CD4-positive, alpha-beta T cell treated with Interleukin-6 for 4 hours (primary cell): ENCODE measurements at places on chromosomes 2 and 18.

DNA sequence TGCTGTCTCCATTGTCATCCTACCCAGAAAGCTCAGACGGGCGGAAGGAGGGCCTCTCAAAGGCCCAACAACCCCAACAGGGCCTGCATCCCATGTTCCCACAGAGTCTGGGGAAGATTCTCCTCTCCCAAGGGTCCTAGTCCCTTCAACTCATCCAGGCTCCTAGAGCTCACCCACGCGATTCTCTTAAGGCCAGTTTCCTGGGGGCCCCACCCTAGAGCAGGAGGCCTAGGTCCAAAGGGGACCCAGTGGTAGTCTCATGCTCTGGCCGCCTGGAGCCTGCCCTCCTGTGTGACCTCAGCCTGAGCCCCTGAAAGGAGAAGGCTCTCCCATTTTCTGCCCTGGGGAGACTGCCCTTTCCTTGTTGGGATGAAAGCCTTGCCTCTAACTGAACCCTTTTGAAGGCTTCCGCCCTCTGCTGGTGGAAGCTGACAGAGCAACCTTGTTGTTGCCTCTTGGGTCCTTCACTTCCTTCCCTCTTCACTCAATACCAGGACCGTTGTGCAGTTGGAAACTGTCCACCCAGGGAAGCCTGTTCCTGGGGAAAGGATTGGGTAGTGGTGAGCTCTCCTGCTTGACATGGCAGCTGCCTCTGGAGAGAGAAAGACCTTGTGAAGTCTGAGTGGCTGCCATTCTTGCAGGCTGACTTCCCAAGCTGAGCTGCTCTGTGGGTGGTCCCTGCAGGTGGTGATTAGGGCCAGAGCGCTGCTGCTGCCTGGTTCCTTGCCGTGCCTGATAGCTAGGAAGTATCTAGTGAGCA, 86.0 kb upstream of the ALPP start:
- DNase-seq: peak; percentile 60

GRCh38 chr2:235605312-235606003, 111.6 kb downstream of the AGAP1 start:
- DNase-seq: peak; percentile 12

DNA sequence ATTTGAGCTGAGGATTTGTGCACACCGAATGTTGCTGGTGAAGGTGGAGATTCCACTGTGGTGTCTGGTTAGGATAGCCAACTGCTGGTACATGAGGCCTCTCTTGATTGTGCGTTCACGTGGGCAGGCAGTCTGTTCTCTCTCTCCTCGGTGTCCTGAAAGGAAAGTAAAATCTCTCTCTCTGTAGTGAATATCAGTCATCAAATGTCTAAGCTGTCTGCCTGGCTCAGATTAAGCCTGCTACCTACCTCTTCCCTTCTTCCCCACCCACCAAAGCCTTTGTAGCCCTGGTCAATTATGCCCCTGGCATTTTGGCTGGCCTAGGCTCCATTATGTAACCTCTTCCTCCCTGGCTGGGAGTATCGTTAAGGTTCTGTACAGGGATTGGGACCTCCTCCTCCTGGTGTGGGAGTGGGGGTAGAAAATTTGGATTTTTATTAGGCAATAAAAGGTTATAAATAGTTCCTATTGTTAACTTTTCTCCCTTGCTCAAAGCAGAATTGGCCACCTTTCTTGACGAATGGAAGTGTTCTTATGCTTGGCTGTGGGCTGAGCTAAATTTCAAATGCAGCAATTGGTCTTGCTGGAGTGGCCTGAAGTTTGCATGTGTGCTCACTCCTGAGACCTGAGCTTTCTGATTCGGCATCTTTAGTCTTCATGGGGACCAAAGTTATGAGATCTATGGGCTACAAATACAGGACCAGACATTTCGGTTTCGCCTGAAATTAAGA, 148.8 kb downstream of the WDSUB1 start:
- DNase-seq: no peak

- DNase-seq: no peak
Measured at GRCh38 chr2:205273627-205274026, 408.7 kb upstream of the NRP2 start.

DNA sequence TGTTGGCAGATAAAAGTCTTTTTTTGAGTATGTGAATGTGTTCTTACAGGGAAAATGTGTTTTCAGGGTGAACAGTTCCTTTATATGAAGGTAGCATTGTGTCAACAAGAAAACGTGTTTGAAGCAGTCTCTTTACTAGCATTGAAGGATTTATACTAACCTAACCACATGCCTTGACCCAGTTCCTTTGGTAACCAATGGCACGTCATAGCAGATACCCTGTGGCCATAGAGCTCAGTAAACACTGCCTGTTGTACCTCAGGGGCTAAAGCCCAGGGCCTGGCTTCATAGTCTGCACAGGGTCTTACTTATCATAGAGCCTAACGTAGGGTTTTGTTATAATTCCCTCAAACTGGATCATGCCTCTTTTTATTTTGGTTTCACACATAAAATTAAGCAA, 32.1 kb upstream of the NFU1 start:
- DNase-seq: no peak

- DNase-seq: no peak
Measured at GRCh38 chr2:32847734-32848133, 99.0 kb upstream of the LTBP1 start.

DNA sequence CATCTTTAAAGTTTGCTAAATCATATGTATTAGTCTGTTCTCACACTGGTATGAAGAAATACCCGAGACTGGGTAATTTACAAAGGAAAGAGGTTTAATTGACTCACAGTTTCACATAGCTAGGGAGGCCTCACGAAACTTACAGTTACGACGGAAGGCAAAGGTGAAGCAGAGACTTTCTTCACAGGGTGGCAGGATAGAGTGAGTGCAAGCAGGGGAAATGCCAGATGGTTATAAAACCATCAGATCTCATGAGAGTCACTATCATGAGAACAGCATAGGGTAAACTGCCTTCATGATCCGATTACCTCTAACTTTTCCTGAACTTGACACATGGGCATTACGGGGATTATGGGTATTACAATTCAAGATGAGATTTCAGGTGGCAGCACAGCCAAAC, 1075.2 kb upstream of the NRXN1 start:
- no peak for DNase-seq

- no peak for DNase-seq
Measured at GRCh38 chr2:2755990-2756389, 424.9 kb upstream of the MYT1L start.

GRCh38 chr2:135744760-135745314, 3.2 kb downstream of the UBXN4 start:
- DNase-seq: peak; percentile 9

GRCh38 chr18:38551881-38552280, 986.3 kb upstream of the CELF4 start:
- DNase-seq: no peak

GRCh38 chr18:4524096-4524495, 69.0 kb upstream of the DLGAP1 start:
- no peak for DNase-seq

GRCh38 chr18:64712035-64712434, 563.1 kb upstream of the LINC00305 start:
- no peak for DNase-seq

- no peak for DNase-seq
Measured at GRCh38 chr2:148981324-148981723, 57.2 kb upstream of the LYPD6B start.

DNA sequence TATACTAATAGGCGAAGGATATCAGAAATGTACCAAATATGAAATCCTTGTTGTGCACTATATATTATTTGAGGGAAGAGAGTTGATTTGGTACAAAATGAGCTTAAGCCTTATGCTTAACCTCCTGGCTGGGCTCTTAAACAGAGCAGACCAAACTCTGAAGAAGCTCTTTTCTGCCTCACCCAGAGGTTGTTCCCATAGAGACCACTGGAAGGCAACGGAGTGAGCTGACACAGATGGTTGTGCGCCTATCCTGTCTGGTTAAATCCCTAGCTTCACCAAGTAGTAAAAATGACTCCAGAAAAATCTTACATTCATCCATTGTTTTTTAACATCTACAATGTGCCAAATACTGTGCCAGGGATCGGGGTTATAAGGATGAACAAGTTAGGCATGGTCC, 55.9 kb upstream of the NOL4 start:
- no peak for DNase-seq

DNA sequence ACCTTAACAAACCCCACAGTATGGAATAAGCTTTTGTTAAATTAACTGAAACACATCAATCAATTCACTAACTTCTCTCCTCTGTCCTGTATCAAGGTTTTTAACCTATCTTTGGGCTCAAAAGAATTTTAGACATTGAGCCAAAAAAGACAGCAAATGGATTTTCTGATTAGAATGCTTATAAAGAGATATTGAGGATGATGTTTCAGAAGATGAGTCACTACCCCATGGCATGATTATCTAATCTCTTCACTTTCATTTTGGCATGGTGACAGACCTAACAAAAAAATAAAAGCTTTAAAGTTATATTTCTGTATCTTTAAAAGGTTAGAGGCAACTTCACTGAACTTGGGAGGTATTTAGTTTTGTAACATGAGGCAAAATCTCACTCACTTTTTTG, 55.5 kb downstream of the SGPP2 start:
- no peak for DNase-seq

- DNase-seq: no peak
Measured at GRCh38 chr2:16678964-16679363, 13.3 kb upstream of the CYRIA start.

GRCh38 chr2:240963065-240963867, 35.2 kb upstream of the SNED1 start:
- no peak for DNase-seq

- DNase-seq: no peak
Measured at GRCh38 chr2:156437931-156438410, 1.8 kb downstream of the GPD2 start.

- DNase-seq: no peak
Measured at GRCh38 chr18:36299015-36299414, 1.5 kb downstream of the FHOD3 start.

GRCh38 chr2:65128297-65129190, 1.4 kb downstream of the RAB1A start:
- DNase-seq: no peak

- no peak for DNase-seq
Measured at GRCh38 chr2:19722531-19722971, 179.2 kb downstream of the TTC32 start.

GRCh38 chr2:85537600-85538506, 1.1 kb upstream of the MAT2A start:
- peak; percentile 38 for DNase-seq

- DNase-seq: peak; percentile 50
Measured at GRCh38 chr18:74063023-74063422, 84.6 kb downstream of the FBXO15 start.

DNA sequence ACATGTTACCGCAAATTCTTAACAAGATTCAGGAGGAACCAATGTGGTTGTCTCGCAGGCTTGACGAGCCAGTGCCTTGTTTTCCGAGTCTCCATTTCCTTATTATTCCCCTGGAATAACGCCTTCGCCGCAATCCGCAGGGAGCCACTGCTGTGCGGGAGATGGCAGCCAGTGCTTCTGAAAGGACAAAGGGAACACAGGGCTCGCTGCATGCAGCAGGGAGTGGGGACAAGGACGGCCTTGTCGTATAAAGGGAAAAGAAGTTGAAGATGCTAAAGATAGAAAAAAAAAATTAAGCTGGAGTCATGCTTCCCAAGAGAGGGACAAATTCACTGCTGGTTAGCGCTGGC, 221.4 kb downstream of the NDUFA10 start:
- no peak for DNase-seq

DNA sequence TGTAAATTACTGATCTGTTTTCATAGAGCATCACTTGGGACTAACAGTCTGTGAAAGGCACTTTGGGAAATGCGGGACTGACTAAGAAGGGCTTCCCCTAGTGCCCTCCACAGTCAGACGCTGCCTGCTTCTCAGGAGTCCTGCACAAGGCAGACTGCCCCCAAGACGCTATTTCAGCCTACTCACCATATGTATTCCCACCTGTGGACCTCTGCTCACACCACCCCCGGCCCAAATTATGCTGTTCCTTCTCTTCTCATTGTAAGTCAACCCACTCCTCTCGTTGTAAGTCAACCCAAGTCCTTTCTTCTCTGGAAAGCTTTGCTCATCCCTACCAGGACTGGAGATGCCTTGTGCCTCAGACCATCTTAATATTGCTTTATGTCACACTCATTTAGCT, 175.3 kb downstream of the GFPT1 start:
- no peak for DNase-seq

GRCh38 chr2:151758744-151759143, 24.5 kb upstream of the NEB start:
- DNase-seq: no peak

- DNase-seq: no peak
Measured at GRCh38 chr18:37640504-37640903, 74.9 kb upstream of the CELF4 start.

- DNase-seq: no peak
Measured at GRCh38 chr2:148218326-148219075, 197.6 kb downstream of the MBD5 start.

DNA sequence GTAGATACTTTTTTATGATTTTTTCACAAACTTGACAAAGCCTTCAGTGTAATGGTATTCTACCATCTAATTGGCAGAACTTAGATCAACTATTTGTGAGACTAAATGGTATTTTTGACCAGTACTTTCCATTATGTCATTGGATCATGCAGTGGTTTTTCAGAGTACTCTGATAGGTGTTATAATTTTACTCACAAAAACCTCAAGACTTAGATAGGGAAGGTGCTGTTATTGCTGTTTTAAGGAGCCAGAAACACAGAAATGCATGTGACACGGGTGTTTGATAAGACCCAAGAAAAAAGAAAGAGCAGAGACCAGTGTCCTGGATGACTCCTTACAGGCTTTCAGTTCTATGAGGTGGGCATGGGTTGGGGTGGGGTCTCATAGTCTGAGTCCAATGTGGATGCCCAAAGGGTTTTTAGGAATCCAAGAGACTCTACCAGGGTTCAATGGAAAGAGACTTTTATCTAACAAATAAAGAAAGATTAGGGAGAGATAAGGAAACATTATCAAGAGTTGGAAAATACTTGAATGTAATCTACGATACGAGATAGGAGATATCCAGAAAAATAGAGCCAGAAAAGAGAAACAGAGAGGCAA, 31.3 kb downstream of the SP140 start:
- no peak for DNase-seq

- no peak for DNase-seq
Measured at GRCh38 chr2:12612671-12613070, 104.1 kb upstream of the TRIB2 start.

GRCh38 chr2:80459028-80459427, 154.5 kb upstream of the LRRTM1 start:
- no peak for DNase-seq

- no peak for DNase-seq
Measured at GRCh38 chr2:152337511-152337903, 2.5 kb downstream of the FMNL2 start.

DNA sequence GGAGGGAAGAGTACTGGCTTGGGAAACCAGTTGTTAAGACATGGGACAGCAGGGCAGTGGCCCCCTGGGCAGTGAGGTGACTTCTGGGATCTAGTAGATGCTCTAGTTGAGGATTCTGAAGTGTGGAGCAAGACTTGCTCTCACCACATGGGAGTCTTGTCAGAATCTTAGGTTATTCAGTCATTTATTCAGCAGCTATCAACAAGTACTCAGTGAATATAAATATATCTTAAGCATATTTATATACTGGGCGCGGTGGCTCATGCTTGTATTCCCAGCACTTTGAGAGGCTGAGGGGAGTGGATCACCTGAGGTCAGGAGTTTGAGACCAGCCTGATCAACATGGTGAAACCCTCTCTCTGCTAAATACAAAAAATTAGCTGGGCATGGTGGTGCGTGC, 20.0 kb downstream of the STON1 start:
- no peak for DNase-seq
